Posterior vena cava (tissue), 2 donors: ENCODE measurements at places on chromosomes 5 and 9. TPM values are rescaled to one million over a fixed set of nuclear protein-coding genes. Genes with fewer than 3 reads are reported as not detected.

Gene CDO1
- total RNA-seq: 4.1 TPM

Gene SPATA24
- total RNA-seq: 1.9 TPM

Gene CDHR2
- 0.14 TPM for total RNA-seq

Gene OTULINL
- total RNA-seq: 6.8 TPM

GRCh38 chr5:54719384-54720283 lies 202.1 kb downstream of the SNX18 start:
- DNase-seq: no peak

DNA sequence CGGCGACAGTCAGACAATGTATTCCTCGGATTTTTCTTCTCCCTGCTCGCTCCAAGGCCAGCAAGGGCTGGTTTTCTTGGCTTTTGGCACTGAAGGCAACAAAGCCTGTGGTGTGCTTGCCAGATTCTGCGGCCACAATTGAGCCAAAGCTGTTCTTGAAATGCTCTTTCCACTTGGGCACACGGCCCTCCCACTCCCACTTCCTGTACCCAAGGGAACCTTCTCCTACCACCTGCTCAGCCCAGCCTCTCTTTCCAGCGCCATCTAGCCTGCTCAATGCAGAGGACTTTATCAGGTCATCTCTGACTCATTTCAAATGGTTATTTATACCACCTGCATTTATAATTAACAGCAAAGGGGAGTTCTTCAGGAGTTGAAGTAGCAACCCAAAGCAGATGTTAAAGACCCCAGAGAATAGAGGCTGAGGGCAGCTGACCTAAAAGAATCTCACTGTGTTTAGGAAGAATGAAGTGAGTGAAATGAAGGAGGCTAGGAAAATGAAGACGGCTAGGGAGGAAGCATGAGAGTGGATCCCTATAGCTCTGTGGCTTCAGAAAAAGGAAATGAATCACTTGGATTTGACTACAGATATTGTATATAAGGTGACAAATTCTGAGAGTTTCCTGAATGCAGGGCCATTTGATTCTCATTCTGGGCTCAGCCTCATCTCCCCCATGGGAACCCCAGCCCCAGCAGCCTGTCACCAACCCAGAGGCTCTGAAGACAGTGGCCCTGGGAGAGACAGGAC lies 439.0 kb downstream of the ENC1 start:
- DNase-seq: no peak

- no peak for DNase-seq
These were observed 142.0 kb downstream of the RORB start for GRCh38 chr9:74639112-74639511.

DNA sequence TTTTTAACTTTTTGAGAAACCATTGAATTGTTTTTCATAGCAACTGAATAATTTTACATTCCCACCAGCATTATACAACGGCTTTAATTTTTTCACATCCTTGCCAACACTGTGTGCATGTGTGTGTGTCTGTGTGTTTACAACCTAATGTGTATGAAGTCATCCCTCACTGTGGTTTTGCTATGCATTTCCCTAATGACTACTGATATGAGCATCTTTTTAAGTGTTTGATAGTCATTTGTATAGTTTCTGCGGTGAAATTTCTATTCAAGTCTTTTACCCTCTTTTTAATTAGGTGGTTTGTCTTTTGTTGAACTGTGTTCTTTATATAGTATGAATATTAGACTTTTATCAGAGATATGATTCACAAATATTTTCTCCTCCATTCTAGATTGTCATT lies 263.1 kb upstream of the COX7C start:
- no peak for DNase-seq
